Stimulated activated CD8-positive, alpha-beta memory T cell treated with anti-CD3 and anti-CD28 coated beads, Interleukin-4, amount 100 ng/mL, for 1 hour (primary cell): ENCODE measurements at places on chromosomes 11 and 22.

GRCh38 chr11:80603472-80603871, 1162.6 kb upstream of the TENM4 start:
- no peak for DNase-seq

- no peak for DNase-seq
These were observed 18.9 kb downstream of the ADAMTS15 start for GRCh38 chr11:130467116-130467900.

DNA sequence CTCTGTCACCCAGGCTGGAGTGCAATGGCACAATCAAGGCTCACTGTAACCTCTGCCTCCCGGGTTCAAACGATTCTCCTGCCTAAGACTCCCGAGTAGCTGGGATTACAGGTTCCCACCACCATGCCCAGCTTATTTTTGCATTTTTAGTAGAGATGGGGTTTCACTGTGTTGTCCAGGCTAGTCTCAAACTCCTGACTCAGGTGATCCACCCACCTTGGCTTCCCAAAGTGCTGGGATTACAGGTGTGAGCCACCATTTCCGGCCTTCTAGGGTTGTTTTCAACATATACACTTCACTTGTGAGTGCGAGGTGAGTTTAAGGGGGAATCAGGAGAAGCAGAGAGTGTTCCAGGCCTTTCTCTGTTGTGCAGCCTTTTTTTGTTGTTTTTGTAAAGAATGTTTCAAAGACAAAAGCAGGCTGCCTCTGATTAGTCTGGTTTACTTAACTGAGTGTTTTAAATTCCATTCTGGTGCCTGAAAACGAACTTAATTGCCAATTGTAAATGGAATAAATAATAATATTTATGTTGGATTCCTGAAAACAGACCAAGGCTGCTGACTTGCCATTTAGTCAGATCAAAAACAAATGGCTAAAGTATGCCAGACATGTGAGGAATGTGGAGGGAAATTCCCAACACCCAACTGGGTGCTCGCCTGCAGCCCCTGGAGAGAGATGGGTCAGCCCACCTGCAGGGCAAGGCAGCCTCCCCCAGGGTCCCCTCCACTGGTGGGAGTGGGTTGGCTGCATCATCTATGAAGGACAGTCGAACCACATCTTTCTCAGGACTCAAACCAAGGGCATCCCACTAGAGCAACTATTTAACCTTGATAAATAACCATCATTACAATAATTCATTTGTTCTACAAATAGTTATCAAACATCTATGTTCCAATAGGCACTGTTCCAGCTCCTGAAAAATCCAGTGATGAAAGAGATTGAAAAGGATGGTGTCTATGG, 4.6 kb upstream of the RANGAP1 start:
- no peak for DNase-seq

DNA sequence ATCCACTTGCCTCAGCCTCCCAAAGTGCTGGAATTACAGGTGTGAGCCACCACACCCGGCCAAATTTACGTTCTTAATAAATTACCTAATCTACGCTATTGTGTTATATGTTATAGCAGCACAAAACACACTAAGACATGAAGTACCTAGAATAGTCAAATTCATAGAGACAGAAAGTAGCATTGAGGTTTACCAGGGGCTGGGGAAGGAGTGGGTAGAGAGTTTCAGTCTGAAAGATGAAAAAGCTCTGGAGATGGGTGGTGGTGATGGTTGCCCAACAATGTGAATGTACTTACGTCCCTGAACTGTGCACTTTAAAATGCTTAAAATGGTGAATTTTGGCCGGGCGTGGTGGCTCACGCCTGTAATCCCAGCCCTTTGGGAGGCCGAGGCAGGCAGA, 65.7 kb upstream of the NUP50 start:
- DNase-seq: no peak
